ENCODE measurements at places on chromosomes 3 and 15.

DNA sequence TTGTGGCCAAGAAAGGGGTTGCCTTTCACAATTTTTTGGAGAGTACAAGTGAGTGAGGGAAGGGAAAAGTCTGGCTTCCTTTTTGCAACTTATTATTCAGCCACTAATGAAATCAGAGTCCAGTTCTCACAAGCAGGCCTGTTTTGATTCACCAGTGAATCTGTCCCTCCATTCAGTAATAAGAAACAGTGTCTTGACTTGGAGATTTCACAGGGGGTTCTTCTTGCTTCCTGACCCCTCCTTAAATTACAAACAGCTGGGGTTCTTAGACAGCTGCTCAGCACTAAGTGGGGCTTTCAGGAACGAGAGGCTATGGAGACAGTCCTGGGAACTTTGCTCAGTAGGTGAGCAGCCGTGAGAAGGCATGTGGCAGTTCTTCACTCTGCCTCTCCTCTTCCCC is 24.5 kb downstream of the SEMA3G start:
- DNase-seq: no peak

GRCh38 chr3:126998320-126998719 is 15.4 kb downstream of the PLXNA1 start:
- no peak for DNase-seq

- DNase-seq: peak; percentile 88
Measured at GRCh38 chr15:90191794-90192509, 9.2 kb upstream of the SEMA4B start.

DNA sequence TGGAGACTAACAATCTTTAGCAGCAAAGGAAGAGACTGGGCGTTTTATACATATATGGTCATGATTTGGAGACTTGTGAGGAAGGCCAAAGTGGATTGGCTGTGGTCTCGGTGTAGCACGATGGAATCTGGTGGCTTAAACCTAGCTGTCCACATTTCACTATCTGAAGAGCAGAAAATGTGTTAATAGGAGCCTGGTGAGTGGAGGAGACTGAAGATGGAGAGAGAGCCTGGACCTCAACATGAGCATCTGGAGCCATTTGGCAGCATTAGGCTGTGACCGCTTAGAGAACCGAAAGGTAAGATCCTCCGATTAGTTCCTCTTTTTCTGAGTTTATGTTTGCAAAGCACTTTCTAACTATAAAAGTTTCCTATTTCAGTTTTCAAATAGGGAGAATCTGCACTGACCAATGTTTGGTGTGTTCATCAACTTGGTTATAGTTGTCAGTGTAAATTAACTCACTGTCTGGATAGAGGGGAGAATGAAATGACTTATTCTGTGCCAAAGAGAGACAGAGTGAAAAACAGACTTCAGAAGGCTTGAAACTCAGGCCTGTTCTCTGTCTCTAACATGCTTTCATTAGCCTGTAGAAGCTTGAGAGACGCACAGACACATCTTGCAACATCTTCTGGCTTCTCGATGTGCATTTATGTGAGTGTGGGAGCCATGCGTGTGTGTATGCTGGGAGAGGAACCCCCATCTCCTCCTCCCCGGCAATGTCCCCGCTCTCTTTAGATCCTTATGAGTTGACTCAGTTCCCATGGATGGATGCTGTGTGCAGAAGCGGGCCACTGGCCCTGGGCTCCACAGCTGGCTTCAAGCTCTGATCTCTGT is 244.7 kb upstream of the TBL1XR1 start:
- no peak for DNase-seq

GRCh38 chr3:13122081-13123012 is 49.1 kb upstream of the IQSEC1 start:
- DNase-seq: no peak

DNA sequence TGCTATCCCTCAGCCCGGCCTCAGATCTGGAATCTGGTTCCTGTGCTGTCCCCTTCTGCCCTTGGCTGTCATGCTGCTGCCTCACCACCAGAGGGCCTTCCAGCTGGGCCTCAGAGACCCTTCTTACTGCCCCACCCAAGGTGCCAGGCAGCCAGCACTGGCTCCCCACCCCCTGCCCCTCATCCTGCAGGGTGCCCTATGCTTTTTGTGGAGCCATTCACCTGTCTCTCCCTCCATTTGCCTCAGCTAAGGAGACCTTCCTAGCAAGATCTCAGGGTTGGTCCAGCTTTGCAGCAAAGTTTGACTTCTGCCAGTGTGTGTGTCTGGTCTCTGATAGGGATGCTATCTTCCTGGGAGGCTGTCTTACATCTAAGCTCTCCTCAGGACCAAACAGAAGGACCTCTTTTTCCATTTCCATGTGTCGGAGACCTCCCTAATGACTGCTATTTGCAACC is 1.9 kb upstream of the VWA5B2 start:
- DNase-seq: peak; percentile 53

DNA sequence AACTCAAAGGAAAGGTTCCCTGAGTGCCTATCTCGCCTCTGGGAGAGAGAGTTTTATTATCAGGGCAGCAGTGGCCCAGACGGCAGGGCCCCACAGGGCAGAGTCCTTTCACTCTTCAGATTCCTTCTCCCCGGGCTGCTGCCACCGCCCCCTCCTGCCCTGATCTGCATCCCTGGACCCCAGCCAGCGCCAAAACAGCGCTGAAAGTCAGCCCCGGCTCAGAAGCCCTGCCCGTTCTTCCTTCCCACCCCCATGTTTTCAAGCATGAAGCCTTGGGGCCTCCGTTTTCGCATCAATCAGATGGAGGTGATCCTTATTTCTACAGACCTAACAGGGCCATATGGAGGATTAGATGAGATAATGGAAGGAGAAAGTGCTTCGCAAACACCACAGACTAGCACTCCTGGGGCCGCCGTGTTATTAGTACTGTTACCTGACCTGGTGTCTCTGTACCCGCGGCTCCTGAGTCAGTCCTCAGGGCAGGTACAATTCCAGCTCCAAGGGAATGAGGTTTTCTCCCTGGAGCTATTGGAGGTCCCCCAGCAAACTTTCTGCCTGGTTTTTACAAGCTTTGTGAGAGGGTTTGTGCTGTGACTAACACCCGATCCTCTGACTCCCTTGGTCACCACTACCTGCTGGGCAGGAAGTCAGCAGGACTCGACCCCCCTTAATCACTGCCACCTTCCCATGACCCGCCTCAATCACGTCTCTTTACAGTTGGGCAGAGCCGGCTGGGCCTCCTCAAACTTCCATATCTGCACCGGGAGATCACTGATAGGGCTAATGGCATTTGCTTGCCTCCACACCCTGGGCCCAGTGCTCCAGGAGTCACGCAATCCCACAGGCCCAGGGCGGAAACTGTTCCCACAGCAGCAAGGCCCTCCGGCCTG is 39.5 kb upstream of the TSEN2 start:
- DNase-seq: no peak

- no peak for DNase-seq
Measured at GRCh38 chr3:173653781-173654180, 256.2 kb downstream of the NLGN1 start.

DNA sequence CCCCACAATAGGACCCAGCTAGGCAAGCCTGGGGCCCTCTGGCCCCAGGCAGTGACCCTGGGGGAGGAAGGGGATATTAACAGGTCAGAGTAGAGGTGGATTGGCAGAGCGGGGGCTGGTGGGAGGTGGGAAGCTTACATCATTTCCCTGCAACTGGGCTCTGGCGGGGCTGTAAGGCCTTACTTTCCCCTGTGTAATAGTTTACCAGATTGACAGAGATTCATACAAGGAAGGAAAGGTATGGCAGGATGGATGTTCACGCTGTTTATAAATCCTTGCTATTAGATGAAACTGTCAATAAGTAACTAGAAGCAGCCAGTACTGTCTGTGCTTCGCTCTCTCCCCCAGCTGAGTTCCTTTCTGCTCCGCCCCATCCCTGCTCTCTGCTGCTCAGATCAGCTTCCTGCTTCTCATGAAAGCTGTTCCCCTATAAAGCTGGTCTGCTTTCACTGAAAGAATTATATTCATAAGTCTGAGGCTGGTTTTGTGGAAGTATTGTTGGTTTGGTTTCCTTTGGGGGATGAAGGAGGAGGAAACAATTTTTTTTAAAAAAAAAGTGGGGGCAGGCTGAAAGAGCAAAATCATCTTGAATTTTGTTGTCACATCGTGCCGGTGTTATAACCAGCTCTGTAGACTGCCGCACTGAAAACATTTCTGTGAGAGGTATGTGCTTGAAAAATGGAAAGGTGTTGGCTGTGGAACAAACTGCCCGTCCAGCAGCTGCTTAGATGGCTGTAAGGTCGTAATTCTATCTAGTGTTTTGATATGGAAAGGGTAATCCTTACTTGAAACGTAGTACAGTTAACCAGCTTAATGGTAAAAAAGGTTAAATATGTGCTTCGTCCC is 76.4 kb downstream of the BBX start:
- DNase-seq: peak; percentile 83

GRCh38 chr3:55893045-55893664 is 406.0 kb upstream of the WNT5A start:
- DNase-seq: no peak

DNA sequence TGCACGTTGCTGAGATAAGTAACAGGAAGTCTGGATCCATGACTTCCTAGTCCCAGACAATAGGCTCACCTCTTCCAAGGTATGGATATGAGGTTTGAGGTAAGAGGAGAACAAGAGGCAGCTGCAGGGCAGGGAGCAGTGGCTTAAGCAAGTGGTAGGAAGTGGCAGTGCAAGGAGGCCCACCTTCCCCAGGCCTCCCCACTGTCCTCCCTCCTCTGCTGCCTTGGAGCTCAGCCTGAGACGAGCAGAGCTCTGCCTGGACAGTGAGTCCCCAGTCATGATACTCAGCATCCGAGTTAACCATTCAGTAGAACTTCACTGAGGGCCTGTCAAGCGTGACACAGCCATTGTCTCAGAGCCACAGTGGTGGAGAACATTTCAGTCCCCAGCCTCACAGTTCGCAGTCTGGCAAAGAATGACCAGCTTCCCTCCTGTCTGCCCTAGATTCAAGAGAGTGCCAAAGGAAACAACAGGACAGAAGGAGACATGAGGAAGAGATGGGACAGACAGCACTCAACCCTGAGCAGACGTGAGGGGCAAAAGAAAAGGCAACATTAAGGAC is 41.4 kb upstream of the BOC start:
- DNase-seq: no peak

- peak; percentile 72 for DNase-seq
Measured at GRCh38 chr15:98800437-98801233, 152.3 kb downstream of the IGF1R start.

DNA sequence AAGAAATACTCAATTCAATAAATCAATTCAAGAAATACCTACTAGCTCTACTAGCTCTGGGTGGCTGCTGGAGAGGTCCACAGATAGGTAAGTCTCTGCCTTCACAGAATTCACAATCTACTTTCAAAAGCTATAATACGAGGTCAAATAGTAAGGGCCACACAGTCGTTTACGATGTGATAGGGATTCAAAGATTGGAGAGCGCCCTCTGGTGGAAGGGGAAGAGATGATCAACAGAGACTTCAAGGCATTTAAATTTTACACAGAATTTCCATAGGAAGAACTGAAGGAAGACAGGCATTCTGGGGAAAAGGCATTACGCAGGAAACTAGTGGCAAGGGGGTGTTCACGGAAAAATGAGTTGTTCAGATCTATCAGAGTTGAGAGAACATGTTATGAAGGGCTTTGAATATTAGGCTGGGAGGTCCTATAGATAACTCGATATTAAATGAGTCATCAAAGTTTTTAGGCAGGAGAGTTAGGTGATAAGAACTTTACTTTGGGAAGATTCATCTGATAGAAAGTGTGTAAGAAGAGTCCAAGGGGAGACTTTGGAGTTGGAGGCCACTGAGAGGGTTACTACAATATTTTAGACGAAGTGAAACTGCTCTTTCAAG is 128.8 kb downstream of the FRMD5 start:
- no peak for DNase-seq

DNA sequence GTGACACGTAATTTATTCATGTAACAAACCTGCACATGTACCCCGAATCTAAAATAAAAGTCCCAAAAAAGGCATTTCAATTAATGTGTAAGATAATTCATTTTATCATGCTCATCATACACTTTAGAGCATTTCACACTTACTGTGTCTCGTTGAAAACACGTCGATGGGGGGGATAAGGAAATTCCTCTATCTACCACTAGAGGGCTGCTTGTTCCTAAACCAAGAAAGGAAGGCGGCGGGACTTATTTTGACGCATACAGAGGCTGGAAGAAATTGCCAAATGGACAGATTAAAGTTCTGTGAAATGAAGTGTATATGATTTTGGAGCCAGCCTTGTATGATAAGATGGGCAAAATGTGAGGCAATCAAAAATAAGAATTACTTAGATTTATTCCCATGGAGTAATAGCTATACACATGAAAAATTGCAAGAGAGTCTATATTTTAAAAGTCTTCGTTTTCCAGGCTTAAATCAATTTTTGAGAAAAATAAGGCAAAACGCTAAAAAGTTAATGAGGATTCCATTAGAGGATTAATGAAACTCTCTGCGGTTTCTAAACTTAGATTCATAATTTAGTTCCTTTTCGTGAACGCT is 346.8 kb downstream of the CNTN3 start:
- no peak for DNase-seq

- no peak for DNase-seq
Measured at GRCh38 chr3:38468765-38469164, 15.1 kb downstream of the ACVR2B start.

DNA sequence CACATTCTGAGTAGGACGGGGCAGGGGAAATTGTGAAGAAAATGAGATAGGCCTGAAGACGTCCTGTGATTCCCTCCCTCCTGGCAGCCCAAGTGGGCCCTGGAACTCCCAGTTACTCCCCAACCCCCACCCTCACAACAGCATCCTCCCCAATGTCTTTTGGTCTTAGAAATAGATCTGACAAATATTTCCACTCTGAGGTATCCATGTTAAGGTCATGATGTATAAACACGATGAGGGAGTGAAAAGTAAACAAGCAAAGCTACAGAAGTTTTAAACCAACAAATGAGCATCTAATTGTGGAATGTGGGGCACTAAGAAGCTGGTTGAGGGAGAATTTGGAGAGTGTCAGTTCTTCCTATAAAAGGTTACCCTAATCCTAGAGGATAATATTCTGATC is 103.7 kb upstream of the AADACL2 start:
- DNase-seq: no peak

DNA sequence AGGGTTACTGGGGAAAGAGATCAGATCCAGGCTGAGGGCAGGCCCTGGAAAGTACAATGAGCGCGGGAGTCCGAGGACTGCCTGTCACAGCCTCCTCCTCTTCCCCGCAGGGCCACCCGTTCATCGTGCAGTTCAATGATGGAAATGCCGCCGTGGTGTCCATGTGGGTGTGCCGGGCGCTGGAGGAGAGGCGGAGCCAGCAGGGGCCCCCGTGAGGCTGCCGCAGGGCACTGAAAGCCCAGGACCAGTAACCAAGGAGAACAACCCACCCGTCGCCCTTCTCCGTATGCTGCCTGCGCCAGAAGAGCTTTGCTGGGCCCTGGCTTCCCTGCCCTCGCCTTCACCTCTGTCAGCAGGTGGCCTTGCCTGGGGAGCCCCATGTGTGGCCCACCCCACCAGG is 18.8 kb upstream of the SKOR1 start:
- no peak for DNase-seq

- DNase-seq: no peak
Measured at GRCh38 chr3:78937475-78937874, 830.3 kb downstream of the ROBO1 start.
